ENCODE measurements at places on chromosomes 13 and 19.
A peak's percentile ranks its signal among the peaks of the same experiment; 100 is the strongest.

DNA sequence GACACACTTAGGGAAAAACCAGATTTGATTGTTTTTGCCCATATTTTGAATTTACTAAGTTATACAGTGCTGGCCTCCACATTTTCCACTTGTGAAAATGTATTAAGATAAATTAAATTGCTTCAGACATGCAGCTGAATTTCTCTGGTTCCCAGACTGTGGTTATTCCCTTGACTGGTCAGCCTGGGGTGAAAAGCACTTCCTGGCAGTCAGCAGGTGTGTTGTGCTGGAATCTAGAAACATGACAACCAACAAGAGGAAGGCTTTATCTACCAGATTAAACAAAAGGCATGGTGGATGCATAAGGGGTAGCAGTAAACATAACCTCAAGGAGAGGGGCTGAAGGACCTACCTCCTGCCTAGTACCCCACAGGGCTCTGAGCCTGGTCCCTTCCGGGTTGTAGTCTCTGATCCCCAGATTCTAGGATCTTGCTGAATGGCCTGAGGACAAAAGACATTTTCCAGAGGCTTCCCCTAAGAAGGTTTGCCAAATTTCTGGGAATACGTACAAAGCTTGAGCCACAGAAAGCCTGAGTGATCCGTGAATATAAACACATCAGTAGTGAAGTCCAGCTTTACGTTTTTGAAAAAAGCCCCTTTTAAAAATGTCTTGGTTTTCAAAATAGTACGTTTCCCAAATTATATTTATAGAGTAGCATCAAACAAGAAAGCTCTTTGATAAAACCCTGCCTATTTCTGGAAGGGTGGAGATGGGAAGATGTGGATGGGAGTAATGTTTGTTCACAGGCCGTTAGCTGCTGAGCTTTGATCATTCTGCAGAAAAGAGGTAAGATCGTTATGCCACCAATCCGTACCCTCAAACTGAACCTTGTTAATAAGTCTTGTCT, 133.4 kb downstream of the LACC1 start:
- DNase-seq, result no peak

DNA sequence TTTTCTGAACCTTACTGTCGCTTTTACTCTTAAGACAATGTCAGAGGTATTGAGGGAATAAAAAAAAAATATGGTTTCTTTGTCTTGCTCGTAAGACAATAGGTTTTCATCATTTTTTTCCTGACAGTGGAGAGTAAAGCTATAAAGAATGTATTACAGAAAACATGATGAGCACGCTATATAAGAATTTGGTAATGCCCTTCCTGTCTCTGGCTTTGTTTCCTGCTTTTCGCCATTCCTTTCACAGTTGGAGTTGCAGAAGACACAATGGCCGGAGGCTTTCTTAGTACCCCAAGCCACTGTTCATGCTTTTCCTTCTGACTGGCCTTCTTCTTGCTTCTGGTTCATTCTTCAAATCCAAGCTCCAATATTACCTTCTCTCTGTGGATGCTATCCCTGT, 101.0 kb upstream of the DACH1 start:
- DNase-seq, result no peak

GRCh38 chr13:112572366-112572765, 15.6 kb downstream of the TUBGCP3 start:
- no peak for DNase-seq

DNA sequence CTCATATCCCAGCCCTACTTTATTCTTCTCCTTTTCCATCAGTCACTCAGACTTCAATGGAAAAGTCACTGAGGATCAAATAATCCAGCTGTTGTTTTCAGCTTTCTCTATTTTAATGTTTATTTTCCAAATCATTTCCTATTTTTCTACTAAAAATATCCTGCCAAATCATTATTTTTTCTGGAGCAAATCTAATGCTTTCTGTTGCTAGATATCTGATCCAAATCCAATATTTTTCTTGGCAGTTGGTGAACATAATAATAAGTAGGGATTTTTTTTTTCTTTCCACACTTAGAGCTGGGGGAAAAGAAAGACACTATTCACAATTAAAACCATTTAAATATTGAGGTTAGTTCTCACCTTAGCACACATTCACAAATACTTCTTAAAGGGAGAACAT, 656.1 kb downstream of the DACH1 start:
- no peak for DNase-seq

GRCh38 chr19:55005684-55006488, 32.2 kb downstream of the GP6 start:
- DNase-seq, result peak; percentile 93

GRCh38 chr13:67867206-67867605, 637.1 kb upstream of the PCDH9 start:
- DNase-seq, result no peak

- DNase-seq, result no peak
Observed at GRCh38 chr19:6362351-6362801, 1.0 kb downstream of the CLPP start.

- no peak for DNase-seq
Observed at GRCh38 chr19:1773184-1773583, 19.9 kb downstream of the ONECUT3 start.

GRCh38 chr13:25860862-25861261, 191.0 kb downstream of the SHISA2 start:
- DNase-seq, result no peak

DNA sequence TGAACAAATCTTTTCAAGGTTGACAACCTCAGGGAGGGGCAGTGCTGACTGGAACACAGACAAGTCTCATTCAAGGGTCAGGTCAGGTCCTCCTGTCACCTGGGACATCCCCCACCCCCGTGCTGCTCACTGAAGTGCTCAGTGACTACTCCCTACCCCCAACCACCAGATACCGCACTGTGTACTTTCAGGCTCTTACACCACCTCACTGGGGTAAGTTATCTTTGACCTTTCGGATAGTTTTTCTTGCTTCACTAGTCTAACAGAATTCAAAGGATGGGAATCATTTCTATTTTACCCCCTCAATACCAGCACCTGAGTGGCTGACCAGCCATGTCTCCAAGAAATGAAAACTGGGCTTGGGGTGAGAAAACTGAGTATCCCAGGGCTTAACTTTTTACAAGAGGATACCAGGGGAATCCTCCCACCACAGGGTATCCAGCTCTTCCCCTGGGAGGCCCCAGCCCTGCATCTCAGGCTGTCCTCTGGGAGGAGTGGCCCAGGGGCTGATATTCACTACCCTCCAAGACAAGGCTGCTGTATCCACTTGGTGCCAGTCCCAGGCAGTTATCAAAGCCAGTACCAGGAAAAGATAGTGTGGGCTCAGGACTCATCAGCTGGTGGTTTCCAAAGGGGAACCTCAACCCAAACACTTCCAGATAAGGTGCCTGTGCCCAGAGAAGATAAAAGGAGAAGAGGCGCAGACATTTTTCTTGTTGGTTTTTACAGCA, 2.1 kb downstream of the ZNF563 start:
- DNase-seq, result peak; percentile 84

DNA sequence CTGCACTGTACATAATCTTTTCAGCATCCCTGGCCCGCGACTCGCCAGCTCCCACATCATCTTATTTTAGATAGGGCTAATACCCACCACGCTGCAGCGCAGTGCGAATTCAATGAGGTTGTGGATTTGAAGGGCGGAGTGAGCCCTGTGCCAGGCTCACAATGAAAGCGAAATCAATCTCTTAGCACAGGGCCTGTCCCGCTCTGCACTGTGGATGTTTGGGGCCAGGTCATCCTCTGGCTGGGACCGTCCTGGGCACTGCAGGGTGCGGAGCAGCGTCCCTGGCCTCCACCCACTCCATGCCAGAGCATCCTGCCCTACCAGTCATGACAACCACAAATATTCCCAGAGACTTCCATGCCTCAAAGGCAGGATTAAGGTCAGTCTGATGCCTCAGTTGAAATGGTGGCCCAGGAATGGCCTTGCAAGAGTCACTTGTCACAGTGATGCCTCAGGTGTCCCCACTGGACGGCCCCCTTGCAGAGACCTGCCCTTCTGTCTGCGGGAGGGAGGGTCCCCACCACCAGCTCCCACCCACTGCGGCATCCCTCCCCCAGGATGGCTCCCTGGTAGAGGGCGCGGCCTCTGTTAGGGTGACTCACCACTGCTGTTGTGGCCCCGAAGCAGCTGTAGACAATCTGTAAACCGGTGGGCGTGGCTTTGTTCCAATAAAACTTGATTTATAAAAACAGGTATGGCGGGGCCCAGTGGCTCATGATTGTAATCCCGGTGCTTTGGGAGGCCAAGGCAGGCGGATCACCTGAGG, 5.6 kb downstream of the UHRF1 start:
- peak; percentile 34 for DNase-seq

DNA sequence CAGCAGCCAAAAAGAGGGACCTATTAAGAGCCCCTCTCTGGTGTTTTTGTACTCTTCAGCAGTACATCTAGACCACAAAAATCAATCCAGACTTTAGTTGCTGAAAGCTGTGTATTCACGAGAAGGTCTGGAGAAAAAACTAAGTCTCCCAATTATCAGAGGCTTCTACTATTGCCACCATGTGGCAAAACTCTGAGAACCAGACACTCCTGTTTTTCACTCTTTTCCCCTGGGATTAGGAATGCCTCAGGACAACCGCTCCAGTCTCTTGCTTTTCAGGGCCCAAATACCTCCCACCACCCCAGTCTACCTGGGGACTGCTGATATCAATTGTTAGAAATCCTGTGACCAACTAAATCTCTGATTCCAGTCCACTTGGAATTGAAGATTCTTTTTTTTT, 30.1 kb upstream of the OBI1 start:
- DNase-seq, result no peak

DNA sequence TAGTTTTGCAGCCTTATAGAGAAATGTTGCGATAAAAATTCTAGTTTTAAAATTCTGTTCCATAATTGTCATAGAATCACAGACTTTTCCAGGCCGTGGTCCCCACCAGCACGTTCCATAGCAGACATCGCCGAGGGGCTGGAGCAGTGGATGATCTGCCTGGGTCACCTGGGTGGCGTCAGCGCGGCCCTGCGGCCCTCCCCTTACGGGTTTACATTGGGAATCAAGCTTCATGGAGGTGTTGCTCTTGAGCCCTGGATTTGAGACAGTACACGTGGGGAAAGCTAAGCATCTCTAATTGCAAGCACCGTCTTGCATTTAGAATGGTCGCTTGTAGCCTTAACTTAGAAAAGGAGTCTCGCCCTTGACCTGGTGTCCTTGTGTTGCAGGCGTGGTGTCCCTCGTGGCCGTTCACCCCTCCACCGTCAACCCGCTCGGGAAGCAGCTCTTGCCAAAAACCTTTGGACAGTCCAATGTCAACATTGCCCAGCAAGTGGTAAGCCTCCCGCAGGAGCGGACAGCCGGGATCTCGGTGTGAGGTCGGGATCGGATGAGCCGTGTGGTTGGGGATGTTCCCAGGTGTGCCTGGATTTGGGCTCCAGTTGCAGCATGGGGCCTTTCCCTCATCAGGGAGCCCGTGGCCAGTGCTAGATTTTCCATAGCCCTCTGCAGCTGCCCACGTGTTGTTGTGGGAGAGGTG, 35.1 kb downstream of the ATP4B start:
- DNase-seq, result no peak

DNA sequence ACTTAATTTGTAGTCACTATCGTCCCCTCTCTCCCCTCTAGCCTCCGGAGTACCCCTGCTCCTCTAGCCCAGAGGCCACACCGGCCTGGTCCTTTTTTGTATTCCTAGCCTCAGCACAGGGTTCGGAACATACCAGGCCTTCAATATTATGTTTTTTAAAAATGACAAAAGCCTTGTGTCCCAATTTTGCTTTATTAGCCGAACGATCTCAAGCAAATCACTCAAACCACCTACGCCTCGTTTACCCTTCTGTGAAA, 463 bp upstream of the POMP start:
- no peak for DNase-seq

GRCh38 chr19:32219881-32220472, 125.4 kb upstream of the ZNF507 start:
- no peak for DNase-seq

DNA sequence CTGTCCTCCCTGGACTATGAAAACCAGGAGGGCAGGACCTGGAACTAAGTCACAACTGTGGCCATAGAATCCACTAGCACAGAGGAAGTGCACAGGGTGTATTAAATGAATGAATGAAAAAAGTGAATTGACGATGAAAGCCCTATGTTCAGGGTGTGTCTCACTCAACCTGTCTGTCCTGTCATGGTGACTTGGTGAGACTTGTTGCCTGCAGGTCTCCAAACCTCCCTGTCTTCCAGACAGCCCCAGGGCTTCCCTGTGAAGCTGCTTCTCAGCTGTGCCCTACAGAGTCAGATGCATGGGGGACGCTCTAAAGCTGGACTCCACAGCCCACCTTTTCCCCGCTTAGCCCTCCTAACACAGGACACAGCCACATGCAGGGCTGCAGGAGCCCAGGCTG, 4.8 kb upstream of the IGFL1 start:
- no peak for DNase-seq

DNA sequence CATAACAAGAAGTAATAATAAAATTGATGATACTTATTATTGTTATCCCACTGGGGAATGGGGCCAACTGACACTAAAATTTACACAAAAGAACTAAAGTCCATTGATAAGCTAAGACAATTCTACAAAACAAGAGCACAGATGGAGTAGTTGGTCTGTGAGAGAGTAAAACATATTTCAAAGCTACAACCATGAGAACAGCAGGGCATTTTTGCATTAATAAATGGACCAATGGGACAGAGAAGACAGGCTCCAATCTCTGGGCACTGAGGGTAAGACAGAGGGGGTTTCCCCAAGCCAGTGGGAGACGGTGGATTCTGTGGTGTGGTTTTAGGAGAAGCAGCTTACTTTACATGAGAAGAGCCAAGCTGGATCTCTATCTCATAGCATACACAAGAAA, 14.4 kb downstream of the KANK2 start:
- no peak for DNase-seq

- DNase-seq, result no peak
Observed at GRCh38 chr13:110957181-110957884, 42.5 kb upstream of the ANKRD10 start.

DNA sequence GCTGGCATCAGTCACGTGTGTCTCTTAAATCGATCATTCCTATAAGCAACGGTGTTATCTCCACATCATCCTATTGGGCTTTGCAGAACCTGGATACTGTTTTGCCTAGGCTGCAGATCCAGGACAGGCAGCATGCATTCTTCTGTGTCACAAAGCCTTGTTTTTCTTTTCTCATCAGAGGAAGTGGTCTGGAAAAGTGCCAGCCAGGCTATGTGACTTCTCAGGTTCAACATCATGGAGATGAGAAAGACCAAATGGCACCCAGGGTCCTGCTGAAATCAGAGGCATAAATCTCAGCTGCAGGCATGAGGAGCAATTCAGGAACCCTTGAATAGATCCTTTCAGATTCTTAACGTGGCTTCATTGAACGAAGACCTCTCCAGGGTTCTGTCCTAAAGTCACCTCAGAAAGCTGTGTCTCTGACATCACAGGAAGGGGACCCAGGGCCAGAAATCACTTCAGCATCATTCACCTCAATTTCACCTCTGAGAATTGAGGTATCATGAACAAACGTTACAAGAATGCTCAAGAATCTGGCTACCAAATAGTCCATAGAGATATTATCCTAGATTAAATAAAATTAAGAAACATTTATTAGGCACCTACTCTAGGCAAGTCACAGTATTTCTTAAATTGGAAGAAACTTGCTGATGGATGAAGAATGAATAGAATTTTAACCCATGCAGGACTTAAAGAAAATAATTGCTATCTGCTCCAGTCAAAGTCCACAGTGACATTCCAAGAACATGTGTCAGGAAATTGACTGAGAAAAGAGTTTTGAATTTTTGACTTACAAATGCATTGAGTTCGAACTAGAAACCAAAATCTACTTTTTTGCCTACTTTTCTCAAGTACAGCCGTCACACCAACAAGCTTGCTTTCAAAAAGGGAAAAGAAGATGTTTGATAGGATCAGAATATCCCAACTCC, 124.1 kb downstream of the COG6 start:
- DNase-seq, result peak; percentile 51

All from GM12865 (cell line).